Amniotic stem cell (primary cell): ENCODE measurements at places on chromosomes 4 and X.

DNA sequence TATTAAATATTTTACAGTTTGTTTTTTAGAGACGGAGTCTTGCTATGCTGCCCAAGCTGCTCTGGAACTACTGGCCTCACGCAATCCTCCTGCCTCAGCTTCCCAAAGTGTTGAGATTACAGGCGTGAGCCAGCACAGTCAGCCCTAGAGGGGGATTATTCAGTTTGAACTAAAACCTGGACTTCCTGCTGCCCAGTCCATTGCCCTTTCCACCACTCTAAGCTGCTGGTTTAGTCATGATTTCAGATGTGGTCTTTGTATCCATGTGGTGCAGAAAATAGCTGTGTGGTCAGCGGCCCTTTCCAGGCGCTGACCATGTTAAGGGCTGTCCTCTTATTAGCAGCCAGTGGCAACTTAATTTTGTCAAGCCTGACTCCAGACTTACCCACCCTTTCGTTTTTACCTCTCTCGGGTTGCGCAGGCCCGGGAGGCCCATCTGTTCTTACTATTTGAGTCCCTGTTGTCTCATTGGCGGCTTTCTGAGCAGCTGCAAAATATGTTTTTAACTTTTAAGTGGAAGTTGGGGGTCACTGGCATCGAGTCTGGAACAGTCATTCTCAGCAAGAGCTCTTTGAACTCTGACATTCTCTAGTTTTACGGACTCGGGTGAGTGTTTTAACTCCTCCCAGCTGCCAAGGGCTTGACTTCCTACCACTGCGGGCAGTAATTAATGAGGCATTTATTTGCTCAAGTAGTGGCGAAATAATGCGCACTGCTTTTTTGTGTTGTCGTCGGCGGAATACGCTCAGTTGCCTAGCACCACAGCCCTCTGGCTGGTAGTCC lies 773 bp upstream of the VMA21 start:
- DNase-seq = no peak

- no peak for DNase-seq
Measured at GRCh38 chr4:155479835-155480234, 103.1 kb upstream of the MAP9 start.

DNA sequence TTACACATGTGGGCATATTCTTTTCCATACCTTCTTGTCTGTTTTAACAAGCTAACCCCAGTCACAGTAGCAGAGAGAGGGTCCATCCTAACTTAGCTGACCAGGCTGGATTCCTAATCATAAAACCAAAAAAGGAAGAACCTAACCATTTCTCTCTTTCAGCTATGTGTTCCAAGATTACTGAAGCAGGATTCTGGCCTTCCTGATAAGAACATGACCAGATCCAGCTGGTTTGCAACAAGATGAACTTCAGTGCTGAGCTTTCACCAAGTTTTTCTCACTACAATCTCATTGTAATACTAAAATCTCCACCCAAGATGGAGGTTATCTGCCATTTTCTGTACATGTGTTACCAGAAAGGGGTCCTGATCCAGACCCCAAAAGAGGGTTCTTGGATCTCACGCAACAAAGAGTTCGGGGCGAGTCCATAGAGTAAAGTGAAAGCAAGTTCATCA lies 20.4 kb upstream of the UBA6 start:
- DNase-seq = no peak

GRCh38 chrX:20495575-20495974 lies 228.9 kb upstream of the RPS6KA3 start:
- no peak for DNase-seq

GRCh38 chrX:124634363-124634762 lies 288.0 kb downstream of the SH2D1A start:
- DNase-seq = no peak

GRCh38 chr4:148214529-148215166 lies 227.6 kb downstream of the NR3C2 start:
- DNase-seq = no peak

- DNase-seq = no peak
Measured at GRCh38 chr4:158046345-158046744, 126.5 kb downstream of the GASK1B start.

DNA sequence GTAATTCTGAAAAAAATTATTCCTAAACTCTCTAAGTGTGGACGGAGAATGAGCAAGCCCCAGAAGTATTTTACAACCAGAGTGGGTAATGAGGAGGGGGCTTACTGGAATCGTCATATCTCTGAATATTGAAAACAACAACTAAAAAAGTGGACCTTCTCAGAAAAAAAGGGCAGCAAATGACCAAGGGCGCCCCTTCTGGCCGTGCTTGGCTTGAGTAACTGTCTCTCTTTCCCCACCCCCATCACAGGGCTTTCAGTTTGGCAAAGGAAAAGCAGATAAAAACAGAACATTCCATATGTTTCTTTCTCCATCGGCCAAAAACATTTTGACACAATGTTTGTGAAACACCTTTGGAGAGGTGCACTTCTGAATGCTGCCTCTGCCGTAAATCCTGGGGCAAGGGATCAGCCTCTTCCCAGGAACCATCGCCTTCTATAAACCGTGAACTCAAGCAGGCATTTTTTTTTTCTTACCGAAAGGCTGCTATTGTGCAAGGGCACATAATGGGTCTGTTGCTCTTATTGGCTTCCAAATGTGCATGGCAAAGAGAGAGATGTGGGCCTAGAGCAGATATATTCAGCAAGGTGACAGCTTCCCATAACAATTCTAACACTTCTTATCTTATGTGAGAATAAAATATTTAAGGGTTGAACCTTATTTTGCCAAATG lies 115.4 kb downstream of the PARM1 start:
- no peak for DNase-seq

- peak; percentile 68 for DNase-seq
Measured at GRCh38 chr4:166941629-166942028, 292.7 kb downstream of the SPOCK3 start.

GRCh38 chr4:146273204-146273901 lies 59.0 kb downstream of the REELD1 start:
- DNase-seq = no peak

- no peak for DNase-seq
Measured at GRCh38 chr4:25970691-25971432, 56.8 kb downstream of the SMIM20 start.
